ENCODE measurements at places on chromosomes 1 and 21. TPM values are rescaled to one million over a fixed set of nuclear protein-coding genes. Genes with fewer than 3 reads are reported as not detected.

GRCh38 chr21:27372381-27372780, 405.5 kb upstream of the ADAMTS5 start:
- DNase-seq: no peak

- DNase-seq: peak; percentile 72
These were observed 48.6 kb downstream of the MDM4 start for GRCh38 chr1:204564835-204565234.

Gene NTRK1
- total RNA-seq: not detected

DNA sequence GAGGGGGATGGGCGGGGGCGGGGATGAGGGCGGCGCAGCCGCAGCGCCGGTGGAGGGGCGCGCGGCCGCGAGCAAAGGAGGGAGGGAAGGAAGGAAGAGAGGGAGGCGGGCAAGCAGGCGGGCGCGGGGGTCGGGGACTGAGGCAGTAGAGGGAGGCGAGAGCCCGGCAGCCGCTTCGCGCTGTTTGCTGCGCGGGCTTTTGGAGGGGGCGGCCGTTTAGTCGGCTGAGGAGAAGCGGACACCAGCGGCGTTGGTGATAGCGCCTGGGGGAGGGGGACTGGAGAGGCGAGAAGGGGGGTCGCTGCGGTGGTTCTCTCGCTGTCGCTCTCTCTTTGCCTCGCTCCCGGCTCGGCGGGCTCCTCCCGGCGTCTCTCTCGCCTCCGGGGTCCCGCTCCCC, at the start of gene HS2ST1:
Gene HS2ST1, plus strand, starts transcription at position 35 of the 397 bp plus-strand sequence.
- no peak for DNase-seq

DNA sequence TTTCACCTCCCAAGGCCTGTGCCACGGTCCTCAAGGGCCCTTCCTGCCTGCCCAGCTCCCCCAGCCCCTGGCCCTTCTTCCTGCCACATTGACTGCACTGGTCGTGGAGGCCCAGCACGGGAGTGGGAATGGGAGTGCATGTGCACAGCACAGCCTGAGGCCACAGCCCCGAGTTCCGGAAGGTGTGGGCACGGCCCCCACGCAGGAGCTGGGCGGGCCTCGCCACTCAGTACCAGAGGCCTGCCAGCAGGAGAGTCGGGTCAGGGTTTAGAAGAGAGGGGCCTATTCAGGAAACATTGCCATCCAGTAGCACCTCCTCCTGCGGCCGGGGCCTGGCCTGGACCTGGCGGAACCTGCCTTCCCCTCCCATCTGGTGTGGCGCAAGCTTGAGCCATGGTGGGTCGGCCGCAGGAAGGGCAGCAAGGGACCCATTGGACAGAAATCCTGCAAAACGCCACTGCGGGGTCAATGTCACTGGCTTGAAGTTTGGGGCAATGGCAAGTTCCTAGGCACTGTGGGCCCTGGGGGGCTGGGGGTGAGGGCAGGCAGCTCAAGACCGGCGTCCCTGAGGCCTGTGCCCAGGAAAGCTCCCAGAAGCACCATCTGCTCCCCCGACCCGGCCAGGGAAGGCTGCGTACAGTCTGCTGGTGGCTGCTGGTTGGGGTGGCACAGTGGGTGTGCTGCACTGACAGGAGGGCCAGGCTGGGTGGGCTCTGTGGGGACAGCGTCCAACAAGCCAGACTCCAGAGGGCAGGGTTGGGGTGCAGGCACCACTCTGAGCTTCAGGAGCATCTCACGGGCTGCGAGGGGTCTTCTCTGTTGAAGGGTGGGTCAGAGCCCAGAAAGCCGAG, 1.8 kb upstream of the TMEM52 start:
- no peak for DNase-seq

- DNase-seq: no peak
These were observed 12.1 kb downstream of the DYRK1A start for GRCh38 chr21:37378700-37379139.

- no peak for DNase-seq
These were observed at the start of gene AQP10 for GRCh38 chr1:154320882-154321608. Gene AQP10, plus strand, starts transcription at chr1:154321093. Its CDS starts 63 bp downstream, at chr1:154321156.

- no peak for DNase-seq
These were observed 11.7 kb upstream of the IGSF3 start for GRCh38 chr1:116679091-116679827.
